ENCODE measurements at places on chromosomes 4 and X.

GRCh38 chrX:69306063-69306404 is 140.8 kb upstream of the PJA1 start:
- DNase-seq: no peak

DNA sequence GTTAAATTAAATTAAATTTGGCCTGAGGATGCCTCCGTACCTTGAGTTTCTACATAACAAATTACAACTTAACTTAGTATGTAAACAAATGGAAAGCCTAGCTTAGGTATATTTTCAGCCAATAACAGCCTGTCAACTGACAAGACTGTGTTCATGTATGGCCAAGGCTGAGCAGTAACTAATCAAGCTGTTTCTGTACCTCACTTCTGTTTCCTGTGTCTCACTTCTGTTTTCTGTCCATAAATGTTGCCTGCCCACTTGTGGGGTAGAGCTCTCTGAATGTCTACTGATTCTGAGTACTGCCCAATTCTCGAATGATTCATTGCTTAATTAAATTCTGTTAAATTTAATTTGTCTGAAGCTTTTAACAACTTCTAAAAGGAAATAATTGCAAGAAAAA is 445.2 kb downstream of the PCDH11X start:
- no peak for DNase-seq

DNA sequence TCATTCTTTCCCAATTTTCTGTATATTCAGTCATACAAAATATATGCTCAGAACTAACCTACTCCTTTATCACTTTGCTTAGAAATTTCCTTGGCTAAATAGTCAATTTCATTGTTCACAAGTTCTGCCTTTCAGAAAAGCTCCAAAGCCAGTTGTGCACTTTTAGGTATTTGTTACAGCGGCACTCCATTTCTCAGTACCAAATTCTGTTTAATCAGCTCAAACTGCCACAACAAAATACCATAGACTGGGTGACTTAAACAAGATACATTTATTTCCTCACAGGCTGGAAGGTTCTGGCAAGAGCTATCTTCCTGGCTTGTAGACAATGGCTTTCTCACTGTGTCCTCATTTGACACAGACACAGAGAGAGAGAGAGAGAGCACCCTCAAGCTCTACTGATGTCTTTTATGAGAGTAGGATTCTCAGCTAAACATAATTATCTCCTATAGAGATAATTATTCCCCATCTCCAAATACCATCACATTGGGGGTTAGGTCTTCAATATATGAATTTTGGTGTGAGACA is 188.8 kb upstream of the FSTL5 start:
- no peak for DNase-seq

- DNase-seq: no peak
These were observed 193.0 kb upstream of the RPS6KA3 start for GRCh38 chrX:20459410-20460350.

DNA sequence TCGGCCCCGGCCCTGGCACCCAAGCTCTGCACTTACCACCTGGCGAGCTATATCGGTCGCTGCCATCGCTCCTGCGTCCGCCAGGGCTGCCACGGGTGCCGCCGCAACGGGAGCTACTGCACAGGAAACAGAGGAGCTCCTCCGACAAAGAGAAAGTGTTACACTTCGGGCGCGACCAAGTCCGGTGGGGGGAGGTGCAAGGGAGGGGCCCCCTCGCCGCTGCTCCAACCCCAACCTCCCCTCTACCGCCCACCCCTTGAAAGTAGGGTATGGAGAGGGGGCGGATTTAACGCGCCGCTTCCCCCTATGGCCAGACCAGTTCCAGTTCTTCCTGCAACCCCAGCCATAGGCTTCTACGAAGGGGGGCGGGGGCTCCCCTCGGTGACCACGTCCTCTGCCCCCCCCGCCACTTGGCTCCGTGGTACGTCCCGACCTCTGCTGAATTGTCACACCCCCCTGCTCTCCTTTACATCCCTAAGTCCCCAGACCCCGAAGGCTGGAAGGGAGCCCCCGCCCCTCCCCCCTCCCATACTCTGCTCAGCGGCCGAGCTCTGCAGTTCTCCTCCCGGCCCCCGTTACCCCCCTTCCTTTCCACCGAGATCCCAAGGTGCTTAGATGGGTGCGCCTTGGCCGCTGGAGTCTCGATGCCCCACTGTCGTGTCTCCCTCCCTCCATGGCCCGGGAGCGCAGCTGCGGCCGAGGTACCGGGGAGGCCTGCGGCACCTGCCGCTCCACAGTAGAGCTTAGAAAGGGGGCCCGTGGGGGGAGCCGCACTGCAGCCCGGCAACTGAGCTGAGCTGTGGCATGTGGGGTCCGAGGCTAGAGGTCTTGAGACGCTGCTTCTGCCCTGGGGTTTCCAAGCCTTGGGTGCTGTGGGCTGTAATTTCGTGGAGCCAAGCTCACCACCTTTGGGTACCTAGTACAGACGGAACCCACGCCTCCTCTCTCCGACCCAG is at the start of gene SEPTIN6:
SEPTIN6 (minus strand) TSS at position 129 of the 956 bp plus-strand sequence; CDS start at position 66, 63 bp downstream.
- DNase-seq: peak; percentile 75

GRCh38 chr4:77001907-77002306 is 52.4 kb downstream of the SEPTIN11 start:
- no peak for DNase-seq

DNA sequence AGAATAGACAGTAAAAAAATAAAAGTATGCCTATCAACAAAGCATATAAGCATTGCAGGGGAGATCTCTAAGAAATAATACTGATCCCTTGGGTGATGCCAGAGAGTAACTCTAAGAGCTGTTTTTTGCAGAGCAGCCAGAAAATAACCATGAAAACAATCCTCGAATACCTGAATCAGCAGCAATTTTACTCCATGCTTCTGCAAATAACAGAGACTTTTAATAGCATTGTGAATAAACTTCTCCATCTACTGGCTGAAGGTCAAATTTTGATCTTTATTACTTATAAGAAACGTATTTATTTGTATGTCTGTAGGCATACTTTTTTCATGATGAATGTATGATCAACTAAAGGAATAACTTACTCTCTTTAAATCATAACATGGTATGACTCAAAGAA is 334.5 kb downstream of the GALNTL6 start:
- DNase-seq: no peak

GRCh38 chr4:149735796-149736195 is 79.8 kb downstream of the IQCM start:
- no peak for DNase-seq

- DNase-seq: no peak
These were observed 45.0 kb upstream of the RAB40AL start for GRCh38 chrX:102892103-102892502.

DNA sequence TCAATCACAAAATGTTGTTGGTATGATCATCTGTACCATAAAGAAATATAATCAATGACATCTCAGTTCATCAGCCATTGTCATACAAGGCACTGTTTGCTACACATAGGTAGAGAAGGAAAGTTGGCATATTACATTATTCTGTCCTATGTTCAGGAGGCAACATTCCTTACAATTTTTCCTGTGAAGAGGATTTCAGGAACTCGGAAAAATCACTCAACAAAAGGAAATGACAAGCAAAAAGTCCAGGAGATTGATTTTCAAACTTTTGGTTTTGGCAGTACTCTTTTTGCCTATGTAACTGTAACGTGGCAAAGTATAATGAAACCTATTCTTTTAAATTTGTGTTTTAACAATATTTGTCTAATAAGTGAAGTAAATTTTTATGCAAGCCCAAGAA is 131.3 kb downstream of the MAB21L2 start:
- no peak for DNase-seq

- no peak for DNase-seq
These were observed 22.1 kb downstream of the TNIP2 start for GRCh38 chr4:2733844-2734574.

GRCh38 chr4:39729557-39729956 is 31.6 kb downstream of the UBE2K start:
- DNase-seq: no peak

- DNase-seq: peak; percentile 57
These were observed 18.3 kb upstream of the PITX2 start for GRCh38 chr4:110641218-110641617.

GRCh38 chrX:67892401-67892800 is 348.6 kb downstream of the AR start:
- no peak for DNase-seq

DNA sequence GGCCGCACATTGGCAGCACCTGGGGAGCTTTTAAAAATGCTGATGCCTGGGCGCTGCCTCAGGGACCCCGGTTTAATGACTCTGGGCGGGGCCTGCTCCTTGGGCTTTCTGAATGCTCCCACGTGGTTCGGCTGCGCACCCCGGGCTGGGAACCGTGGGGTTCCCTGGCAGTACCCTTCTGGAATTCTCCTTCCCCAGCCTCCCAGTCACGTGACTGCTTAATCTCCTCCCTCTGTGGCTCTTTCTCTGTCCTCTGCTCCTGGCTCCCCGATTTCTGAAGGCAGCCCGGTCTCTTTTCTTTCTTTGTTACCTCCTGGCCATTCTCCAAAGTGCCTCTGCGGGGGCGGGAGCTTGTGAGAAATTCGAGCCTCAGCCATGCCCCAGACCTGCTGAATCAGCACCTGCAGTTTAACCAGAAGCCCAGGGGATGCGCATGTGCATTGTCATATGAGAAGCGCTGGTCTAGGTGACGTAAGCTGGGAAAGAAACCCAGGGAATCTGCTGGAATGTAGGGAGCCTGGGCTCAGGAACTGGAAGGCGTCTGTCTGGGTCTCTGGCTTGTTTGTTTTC is 16.6 kb downstream of the CLCN4 start:
- peak; percentile 74 for DNase-seq

GRCh38 chrX:53794181-53794580 is 107.7 kb upstream of the HUWE1 start:
- no peak for DNase-seq

DNA sequence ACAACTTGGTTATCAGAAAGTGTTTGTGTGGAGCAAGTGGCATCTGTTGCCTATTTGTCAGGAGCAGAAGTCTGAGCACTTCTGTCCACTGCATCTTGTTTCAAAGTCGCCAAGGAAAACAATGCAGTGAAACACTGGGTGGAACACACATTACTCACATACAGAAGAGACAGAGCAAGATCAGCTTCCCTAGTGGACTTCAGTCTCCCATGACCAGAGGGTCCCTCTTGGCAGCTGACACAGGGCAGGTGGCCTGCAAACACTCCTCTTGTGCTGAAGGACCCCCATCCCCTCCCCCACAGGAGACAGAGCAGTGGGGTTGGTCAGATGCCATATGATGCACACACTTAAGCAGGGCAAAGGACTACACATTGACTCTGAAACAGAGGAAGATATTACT is 3.6 kb upstream of the BBS12 start:
- no peak for DNase-seq

DNA sequence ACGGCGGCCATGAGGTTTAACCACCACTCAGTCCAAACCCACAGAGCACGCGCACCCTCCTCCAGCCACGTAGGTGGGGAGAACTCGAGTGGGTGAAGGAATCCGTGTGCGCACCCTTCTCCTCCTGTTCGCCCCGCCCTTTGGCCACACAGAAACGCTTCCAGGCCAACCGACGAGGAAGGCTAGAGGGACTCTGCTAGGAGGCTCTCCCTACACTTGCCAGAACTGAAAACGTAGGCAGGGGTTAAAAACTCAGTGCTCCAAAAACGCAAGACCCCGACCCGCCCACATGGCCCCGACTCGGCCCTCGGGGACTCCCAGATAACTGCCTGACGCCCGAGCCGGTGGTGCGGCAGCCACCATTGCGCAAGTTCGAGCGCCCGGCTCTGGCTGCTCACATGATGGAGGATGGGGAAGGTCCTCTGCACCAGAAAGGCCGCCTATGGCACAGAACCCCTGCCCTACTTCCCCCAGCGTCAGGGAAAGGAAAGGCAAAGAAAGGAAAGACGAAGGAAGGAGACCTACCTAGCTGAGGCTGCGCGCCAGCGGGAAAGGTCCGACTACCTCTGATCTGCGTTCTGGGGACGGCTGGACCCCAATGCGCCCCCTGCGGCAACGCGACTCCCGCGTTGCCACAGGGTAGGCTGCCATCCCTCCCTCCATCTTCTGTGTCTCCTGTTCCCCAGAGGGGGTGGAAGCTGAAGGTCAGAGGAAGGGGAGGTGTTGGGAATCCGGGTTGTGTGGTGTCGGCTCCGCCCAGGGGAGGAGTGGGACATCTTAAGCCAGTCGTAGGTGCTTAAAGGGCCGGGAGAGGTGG is 201.9 kb upstream of the AGTR2 start:
- DNase-seq: peak; percentile 78

- DNase-seq: no peak
These were observed 11.9 kb downstream of the HTT-AS start for GRCh38 chr4:3062471-3062870.

- DNase-seq: no peak
These were observed 19.6 kb downstream of the TMEM31 start for GRCh38 chrX:103730147-103730795.

GRCh38 chrX:136271300-136271699 is 20.1 kb upstream of the MAP7D3 start:
- no peak for DNase-seq

DNA sequence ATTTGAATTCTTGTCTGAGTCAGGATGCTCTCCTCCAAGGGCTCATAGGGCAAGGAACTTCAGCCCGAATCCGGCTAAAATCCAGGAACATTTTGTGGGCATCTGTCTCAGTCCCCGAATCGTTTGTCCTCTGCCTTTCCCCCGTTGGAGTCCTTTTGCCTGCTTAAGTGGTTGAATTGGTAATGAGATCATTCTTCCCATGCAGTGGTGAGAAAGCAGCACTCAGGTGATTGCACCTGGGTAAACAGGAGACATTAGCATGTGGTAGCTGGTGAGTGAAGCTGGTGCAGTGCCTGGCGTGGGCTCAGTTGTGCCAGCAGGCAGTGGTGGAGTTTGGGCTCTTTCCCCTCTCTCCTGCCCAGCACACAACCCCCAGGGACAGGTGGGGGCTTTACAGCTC is 61.9 kb upstream of the MTM1 start:
- DNase-seq: no peak

- DNase-seq: no peak
These were observed 132.1 kb downstream of the SNCA start for GRCh38 chr4:89704651-89705395.

- no peak for DNase-seq
These were observed 467.0 kb downstream of the STIM2 start for GRCh38 chr4:27327421-27328181.

DNA sequence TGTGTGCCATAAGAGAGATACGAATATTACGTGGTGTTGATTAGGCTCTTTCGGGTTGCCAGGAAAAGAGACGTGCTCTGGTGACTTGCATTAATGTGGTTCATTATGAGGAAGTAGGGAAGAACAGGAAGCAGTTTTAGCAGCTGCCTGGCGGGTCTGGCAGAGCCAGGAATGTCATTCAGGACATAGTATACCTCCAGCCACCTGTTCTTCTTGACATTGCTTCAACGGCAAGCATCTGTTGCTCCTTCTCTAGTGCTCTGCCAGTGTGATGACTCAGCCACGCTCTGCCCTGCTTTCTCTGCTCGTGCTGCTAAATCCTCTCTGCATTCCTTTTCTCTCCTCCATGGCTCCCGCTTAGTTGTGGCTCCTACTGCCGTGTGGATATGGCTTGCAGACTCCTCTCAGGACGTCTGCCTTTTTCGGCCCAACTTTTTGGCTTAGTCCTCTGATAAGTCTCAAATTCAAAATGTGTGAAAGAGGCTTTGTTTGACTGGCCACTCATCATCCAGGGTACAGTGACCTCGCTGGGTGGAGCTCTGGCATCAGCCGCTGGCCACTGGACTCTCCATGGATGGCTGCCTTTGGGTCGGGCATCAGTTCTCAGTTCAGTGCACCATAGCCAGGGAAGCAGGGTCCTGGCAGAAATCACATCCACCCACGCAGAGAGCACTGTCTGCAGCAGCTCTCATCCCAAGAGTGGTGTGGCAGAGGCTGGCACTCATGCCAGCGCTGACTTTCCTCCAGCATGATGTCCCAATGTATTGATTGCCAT is 89.3 kb upstream of the KLF3 start:
- no peak for DNase-seq

Measured in right kidney (tissue), 9 donors.